ENCODE measurements at places on chromosomes 6 and 20.
A peak's percentile ranks its signal among the peaks of the same experiment; 100 is the strongest.

GRCh38 chr20:10501402-10501801 is 66.3 kb downstream of the SLX4IP start:
- peak; percentile 15 for DNase-seq

DNA sequence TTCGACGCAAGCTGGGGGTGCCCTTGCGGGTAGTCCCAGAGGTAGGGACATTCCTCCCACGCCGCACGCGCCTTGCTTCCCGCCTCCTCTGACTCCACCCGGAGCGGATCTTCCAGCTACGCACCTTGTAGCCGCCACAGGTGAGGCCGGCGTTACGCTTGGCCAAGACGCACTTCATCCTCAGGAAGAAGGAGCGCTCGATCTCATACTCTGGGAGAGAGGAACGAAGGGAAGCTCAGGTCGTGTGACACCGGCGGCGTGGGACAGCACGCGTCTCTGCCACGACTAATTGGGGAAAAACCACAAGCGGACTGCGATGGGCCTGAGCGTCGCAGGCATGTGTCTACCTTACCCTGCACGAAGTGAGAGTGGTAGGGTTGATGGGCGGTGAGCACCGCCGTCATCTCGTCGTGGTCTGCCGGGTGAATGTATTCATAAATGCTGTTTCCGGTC is 15.5 kb downstream of the SIM1 start:
- no peak for DNase-seq

DNA sequence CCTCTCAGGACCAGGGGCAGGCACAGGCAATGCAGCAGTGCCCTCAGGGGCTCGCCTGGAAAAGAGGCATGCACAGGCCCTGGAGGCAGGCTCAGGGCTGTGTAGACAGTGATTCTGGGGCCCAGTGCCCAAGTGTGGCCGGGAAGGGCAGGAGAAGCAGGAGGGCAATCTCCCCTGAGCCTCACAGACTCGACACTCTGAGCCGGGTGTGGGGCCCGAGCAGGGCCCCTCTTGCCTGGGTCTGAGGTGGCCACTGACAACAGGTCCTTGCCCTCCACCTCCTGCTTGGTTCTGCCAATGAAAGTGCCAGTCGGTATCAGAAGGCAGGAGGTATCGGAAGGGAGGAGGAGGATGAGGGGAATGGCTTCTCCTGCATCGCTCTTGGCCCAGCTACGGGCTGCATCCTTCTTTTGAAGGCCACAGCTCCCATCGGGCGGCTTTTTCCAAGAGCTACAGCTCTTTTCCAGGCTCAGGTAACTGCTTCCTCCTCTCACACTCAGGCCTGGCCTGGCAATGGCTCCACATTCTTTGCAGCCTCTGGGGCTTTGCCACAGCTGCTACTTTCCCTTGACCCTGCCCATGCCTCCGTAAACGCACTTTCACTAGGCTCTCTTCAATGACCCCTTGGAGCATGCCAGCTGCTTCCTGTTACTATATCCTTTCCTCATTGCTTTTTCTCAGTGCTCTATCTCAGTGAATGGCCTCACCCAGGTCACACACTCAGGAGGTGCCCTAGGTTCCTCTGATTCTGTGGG is 24.5 kb downstream of the GABRR2 start:
- DNase-seq = no peak

DNA sequence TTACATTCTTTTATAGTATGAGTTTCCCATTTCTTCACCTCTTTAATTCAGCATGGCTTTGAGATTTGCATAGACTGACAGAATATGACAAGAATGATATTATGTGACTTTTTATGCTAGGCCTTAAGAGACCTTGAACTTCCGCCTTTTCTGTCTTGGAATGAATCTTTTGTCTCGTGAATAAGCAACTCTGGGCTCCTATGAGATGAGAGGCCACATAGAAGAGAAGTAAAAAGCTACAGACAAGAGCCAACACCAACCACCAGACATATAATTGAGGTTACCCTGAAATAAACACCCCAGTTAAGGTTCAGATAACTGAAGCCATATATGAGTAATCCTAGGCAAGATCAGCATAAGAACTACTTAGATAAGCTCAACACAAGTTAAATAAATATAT is 600.8 kb downstream of the MEI4 start:
- no peak for DNase-seq

DNA sequence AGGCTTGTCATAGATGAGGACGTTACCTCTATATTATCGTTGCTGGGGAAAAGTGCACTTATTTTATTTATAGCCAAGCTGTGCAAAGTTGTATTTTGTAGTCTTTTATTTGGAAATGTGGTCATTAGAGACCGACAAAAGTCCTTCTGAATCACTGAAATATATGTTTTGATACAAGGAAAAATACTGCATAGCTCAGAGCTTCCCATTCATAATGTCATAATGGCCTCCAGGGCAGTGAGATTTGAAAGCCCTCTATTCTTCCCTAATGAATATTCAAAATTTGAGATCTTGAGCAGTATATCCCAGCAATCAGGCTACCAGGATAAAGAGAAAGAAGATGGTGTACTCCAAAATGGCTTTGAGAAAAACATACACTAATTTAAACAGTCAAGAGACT is 64.6 kb downstream of the CAP2 start:
- DNase-seq = no peak

DNA sequence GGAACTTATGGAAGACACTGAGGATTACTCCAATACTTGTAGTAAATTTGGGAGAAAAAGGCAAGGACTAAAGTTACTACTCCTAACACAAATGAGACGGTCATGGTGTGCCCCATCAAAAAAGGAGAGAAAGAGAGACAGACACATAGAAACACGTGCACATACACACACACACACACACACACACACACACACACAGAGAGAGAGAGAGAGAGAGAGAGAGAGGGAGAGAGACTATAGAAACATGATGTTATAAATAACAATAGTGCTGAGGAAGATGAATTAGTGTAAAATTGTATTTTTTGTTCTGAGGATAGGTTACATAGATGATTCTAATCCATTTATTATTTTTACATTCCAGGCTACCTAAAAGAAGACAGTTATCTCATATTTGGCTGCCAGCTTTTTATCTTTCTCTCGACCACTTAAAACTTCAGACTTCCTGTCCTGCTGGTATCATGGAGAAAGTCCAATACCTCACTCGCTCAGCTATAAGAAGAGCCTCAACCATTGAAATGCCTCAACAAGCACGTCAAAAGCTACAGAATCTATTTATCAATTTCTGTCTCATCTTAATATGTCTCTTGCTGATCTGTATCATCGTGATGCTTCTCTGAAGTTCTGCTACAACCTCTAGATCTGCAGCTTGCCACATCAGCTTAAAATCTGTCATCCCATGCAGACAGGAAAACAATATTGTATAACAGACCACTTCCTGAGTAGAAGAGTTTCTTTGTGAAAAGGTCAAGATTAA is 10.5 kb downstream of the PLN start:
- DNase-seq = peak; percentile 73

DNA sequence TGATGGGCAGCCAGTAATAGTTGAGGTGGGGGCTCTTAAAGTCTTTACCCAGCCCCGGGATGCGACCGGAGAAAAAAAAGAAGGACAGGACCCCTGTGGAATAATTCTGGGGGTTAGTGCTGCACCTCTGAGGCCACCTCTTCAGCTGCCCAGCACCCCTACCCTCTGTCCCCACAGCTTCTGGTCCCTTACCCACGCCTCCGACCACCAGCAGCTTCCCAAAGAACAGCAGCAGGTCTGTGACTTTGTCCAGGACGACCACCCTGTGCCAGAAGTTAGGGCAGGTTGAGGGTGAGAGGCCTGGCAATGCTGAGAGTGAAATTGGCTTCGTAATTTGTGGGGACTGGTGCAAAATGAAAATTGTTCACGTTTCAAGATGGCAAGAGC is 2.2 kb upstream of the NEU1 start:
- no peak for DNase-seq

DNA sequence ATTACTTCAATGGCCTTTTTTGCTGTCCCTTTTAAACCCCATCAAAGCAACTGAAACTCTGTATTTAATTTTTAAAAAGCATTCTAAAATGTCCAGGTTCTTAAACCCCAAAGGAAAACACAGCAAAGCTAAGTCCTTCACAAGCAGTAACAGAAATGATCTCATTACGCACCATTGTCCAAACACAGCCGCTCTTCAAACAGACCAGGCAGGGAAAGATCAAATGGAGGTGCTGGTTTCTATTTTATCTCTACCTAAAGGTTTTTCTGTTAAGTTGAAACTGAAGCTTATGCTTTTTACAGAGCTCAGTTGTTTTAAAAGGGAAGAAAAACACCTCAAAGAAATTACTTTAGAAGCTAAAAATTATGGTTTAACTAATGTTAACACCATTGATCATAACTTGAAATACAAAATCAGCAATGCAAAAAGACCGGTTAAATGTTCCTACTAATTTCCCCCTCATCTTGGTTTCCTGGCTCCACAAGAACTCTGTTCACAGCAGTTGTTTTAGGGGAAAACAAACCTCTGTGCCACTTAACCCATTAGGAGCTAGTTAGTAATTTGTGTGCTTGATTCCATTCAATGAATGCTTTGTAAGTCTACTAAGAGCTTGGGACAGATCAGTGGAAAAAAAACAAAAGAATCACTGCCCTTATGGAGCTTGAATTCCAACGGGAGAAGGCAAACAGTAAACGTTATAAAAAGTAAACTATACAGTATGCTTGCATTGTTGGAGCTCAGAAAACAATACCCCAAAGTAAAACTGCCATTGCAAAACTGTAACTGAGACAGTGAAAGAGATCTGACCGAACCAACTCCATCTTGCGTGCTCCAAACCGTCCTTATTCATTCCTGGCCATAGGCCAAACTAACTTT is 87.4 kb downstream of the CD24 start:
- DNase-seq = no peak

DNA sequence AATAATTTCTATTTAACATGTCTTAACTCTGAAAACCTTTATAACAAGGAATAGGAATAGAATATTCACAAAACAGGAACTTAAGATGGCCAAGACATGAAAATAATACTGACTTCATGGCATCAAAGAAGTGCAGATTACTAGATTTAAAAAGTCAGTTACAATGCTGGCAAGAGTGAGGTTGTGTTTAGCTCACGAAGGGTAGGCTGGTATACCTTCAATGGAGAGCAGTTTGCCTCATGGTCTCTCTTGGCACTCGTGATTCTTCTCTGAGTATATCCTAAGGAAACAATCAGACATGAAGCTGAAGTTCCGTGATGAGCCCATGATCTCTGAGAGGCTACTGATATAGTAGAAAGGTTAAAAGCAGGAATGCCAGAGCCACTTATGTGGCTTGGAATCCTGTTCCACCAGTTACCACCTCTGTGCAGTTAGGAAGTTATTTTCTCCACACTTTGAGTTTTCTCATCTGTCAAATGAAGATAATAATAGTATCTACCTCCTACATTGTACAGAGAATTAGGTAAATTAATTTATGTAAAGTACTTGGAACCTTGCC is 7.2 kb downstream of the NCOA7 start:
- no peak for DNase-seq

DNA sequence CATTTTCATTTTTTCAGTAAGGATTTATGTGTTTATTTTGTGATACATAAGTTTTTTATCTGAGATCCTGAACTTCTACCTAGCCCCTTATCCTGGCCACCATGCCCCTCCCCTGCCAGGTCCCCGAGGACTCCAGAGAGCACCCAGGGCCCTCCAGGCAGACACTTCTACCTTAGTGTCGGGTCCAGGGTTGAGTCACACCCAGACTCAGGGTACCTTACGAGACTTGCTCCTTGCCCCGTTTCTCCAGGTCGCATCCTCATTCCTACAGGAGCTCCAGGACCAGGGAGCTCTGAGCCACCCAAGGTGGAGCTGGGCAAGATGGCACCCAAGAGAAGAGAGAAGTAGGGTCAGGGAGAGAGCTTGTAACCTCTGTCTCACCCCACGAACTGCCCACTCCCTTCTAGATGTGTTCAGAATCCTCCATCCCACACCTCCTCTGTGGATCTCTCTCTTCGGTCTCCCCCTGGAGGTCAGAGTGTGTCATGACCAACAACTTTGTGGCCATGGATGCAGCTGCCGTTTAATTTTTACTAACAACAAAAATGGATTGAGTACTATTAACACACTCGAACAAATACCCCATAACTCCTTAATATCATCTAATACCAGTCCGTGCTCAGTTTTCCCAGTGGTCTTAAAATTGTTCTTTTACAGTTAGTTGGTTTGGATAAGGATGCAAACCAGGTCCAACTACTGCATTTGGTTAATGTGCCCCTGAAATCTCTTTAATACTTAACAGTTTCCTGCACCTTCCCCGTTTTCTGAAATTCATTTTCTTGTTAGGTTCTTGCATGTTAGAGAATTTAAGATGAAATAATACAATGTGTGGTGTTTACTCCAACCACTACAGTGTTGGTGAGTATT is 130.6 kb upstream of the INSM1 start:
- DNase-seq = peak; percentile 20

GRCh38 chr6:111201764-111202163 is 114.5 kb downstream of the SLC16A10 start:
- no peak for DNase-seq

DNA sequence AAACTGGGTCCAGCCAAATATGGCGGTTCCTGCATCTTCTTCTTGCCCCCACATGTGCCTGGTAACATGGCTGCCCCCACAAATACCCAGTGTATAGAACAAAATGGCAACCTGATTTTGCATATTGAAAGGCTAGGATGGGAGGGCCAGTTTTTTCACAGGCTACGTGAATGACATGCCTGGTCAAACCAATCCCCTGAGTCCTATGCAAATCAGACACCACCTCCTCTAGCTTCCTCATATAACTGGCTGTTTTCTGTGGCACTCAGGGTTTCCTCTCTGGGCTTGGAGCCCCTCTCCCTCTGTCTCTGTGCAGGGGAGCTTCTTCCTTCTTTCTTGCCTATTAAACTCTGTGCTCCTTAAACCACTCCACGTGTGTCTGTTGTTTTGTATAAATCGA is 372.1 kb downstream of the KIF16B start:
- no peak for DNase-seq

- no peak for DNase-seq
Observed at GRCh38 chr6:166830891-166831363, 125.4 kb downstream of the RNASET2 start.

DNA sequence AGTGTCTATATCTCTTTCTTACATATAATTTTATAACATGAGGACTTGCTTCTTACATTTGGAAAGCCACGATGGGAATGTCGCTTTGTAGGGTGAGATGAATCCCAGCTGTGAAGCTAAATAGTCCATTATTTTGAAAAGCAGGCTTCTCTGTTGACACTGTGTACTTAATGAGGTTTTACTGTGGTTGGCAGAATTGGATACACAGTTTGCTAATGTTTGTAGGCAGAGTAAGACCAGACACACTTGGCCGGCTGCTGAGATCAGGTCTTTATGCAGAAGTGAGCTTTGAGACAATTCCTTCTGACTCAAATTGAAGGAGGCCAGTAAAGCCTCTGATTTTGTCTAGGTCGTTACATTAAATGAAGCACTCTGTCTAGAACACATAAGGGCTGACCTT is 93.0 kb downstream of the NDUFAF5 start:
- no peak for DNase-seq

GRCh38 chr6:29632789-29633533 is at the start of gene GABBR1:
TSS of gene GABBR1 (minus strand) at chr6:29633183. CDS start at chr6:29632385, 798 bp downstream.
- peak; percentile 69 for DNase-seq

DNA sequence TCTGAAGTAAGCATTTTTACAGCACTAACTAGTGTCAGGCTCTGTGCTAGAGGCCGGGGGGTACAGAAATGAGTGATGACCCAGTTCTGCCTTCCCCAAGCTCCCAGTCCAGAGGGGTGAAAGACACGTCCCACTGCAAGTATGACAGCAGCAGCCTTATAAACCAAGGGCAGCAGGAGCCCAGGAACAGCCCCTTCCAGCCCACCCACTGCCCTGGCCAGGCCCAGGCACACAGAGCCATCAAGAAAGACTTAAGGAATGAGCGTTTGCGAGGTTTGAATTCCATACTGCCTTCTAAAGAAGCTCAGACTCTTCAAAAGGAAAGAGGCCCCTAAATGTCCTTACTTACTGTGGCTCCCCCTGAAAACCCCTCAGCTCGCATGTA is 10.0 kb downstream of the TRERF1 start:
- DNase-seq = no peak

GRCh38 chr6:148873154-148873553 is 126.3 kb downstream of the UST start:
- DNase-seq = no peak

All from CD4-positive, alpha-beta T cell treated with Interleukin-2 at 100 ng/mL for 4 hours (primary cell).